Tibial nerve (tissue), 4 donors: ENCODE measurements at places on chromosomes 7 and 10. TPM values are rescaled to one million over a fixed set of nuclear protein-coding genes. Genes with fewer than 3 reads are reported as not detected.

DNA sequence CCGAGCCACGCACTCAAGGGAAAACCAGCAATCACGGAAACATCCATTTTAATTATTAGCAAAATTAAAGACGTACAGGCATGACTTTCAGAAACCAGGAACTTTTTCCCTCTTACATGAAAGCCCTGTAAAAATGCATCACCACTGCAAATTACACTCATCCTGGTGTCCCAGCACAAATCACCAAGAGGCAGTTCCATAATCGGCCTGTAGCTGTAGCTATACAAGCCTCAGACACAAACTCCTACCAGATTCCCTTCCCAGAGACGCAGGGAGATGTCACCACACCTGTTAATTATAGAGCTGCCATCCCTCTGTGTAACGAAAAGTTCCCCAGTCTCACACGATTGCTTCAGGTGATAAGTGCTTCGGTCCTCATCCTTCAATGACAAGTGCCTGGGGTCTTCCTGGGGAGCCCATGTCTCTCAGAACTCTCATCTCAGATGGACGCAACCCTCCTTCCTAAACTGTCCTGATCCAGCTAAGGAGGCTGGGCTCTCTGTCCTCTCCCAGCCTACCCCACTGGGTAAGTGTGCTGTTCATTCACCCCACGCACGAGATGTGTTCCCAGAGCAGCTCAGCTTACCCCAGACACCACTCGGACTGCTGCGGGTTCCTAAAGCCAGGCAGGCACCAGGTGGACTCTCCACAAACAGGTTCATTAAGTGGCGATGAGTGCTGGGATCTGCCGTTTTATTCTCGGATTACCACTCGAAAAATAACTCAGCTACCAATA, 5.9 kb downstream of the FGFR2 start:
- DNase-seq: no peak

- DNase-seq: no peak
These were observed 26.1 kb upstream of the CHCHD3 start for GRCh38 chr7:133108023-133108422.

- no peak for DNase-seq
These were observed 35.3 kb upstream of the NKX2-3 start for GRCh38 chr10:99497343-99498025.

The FBXL13 gene
- total RNA-seq: 2.4 TPM

The AKR1D1 gene
- total RNA-seq: not detected

The STOX1 gene
- total RNA-seq: 1.2 TPM
